ENCODE measurements at places on chromosomes 6 and 20.

- DNase-seq, result no peak
These were observed 176.1 kb downstream of the ID4 start for GRCh38 chr6:20013066-20013861.

DNA sequence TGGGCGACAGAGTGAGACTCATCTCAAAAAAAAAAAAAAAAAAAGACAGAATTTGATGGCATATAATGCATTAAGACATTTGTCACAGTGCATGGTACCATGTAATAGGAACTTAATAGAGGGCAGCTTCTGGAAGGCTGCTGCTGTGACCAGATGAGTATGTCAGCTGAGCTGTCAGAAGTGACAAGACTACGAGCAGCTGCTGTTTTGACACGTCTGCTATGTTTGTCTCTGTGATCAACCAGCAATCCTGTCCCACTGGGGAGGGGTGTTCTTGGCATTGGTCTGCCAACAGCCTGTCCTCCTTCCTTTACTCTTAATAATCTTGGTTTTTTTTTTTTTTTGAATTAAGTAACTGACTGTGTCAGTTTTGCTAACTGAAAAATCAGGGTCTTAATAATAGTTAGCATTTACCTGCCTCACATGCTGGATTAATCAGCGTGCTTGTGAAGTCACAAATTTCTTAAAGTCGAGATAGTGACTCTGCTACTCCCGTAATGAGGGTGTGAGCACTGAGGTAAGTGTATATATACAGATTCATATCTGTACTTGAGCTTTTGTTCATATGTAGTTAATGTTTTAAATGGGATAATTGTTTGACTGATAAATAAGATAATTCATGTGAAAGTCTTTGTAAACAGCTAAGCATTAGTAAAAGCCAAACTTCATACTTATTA lies 152.4 kb downstream of the BMP2 start:
- no peak for DNase-seq

- DNase-seq, result no peak
These were observed 71.3 kb downstream of the DZANK1 start for GRCh38 chr20:18395544-18395943.

DNA sequence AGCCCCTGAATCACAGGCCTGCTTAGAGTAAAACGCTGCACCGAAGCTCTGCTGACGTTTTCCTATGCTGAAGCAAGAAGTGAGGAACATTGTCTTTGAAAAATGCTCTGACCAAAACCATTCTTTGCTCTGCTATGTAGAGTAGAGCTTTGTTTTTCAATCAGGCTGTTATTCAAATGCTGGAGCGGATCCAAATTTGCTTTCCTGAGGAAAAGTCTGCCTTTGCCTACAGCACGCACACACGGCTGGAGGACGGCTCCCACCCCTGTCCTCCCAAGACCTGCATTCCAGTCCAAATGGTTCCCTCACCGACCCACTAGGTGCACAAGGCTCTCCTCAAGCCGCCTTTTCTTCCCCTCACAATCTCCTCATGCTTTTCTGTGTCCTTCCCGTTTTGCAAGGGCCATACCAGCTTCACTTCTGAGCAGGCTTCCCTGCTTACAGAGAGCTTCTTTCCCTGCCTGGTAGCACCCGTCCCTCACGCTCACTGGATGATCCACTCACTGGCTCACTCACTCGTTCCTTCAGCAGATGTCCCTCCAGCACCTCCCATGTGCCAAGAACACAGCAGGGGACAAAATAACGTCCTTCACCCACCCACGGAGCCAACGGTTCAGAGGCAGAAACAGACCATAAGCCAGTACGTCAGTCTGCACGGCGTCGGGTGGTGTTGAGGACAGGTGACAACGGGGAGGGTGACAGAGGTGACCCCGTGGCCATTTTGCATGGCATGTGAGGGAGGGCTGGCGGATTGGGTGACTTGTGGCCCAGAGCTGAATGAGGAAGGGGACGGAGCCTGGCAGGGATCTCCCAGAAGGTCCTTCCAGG lies 137.9 kb upstream of the NEDD9 start:
- no peak for DNase-seq

DNA sequence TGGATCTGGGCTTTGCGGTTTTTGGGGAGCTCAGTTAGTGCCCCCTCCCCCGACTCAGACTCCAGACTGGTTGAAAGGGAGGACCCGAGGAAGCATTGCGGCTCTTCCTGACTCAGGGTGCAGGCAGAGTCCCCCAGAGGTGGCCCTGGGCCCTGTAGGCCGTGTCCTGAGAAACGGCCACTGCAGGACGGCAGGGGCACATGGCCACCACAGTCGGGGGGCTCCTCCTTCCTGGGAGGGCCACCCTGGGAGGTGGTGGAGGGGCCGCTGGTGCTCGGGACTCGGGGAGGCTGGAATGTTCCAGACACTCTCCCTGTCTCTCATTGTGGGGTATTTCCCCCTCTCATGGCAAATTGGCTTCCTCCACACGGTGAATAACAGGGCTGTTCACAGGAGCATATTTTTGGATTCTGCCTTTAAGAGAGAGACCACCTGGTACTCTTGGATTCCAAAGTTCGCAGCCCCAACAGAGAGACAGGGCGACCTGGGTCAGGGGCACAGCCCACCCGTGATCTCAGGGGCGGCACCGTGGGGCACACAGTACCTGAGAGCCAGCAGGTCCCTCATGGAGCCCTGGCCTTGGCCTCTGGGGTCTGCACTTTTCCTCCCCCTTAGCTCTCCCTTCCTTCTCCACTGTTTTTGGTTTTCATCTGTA lies 35.7 kb downstream of the FRMD1 start:
- DNase-seq, result no peak

GRCh38 chr6:152969688-152970418 lies 13.0 kb downstream of the FBXO5 start:
- no peak for DNase-seq

DNA sequence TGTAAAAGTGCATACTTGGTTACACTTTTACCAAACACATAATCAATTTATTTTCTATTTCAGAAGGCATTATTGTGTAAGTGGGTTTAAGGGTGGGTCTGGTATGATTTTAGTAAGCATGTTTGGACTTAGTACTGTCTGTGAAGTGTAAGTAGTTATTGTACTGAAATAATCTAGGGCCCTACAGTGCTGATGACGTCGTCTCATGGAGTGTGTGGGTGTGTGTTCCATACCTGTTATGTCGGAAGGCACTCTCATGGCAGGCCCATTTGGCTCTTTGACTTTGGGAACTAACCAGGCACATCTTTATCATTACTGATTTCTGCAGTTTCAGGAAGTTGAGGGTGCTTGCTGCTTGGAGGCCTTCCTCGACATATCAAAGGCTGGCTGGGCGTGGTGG lies 155.1 kb downstream of the SASH1 start:
- DNase-seq, result no peak

DNA sequence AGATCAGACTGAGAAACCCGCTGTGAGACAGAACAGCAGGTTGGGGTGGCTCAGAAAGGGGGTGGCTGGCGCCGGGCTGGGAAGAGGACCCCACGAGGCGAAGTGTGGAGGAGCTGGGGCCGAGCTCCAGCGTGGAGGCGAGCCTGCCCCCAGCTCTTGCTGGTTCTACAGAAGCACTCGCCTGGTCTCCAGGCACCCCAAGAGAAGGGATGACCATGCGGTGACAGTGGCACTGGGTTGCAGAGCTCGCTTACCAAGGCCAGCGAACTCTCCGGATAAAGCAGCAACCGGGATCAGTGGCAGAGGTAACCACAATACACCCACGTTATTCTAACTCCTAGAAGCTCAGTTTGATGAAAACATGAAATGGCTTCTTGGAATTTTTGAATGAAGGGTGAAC lies 26.5 kb downstream of the THBS2 start:
- no peak for DNase-seq

DNA sequence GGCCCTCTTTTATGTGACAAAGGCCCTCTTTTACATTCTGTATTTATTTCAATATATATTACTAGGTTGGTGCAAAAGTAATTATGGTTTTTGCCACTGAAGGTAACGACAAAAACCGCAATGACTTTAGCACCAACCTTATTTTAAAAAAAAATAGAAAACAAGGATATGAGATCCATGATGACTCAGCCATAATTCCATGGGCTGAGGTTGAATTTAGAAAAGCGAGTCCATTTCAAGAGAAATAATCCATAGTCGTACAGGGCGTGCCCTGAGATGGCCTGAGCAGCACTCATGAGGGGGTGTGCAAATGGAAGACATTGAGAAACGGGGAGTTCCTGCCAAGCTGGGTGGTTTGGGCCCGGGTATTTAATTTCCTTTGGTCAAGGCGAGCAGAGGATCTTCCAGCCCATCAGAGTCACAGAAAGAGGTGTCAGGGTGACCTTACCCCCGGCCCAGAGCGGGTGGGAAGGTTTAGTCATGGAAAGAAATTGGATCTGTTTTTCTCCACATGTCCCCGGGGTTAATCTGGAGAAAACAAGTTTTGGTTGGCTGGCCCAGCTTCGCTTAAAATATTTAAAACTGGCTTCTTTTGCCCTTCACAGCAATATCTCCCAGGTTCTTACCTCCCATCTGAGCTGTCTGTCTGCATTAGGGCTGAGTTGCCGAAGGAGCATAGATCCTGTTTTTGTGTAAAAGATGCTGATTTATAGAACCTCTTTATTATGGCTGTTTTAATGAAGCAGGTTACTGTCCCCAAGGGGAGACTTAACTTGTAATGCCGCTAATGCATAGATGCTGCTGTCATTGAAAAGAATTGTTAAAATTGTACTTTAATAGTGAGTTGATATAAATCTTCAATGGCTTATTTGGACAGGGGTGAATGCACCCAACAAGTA lies 255.6 kb downstream of the PREX1 start:
- no peak for DNase-seq

DNA sequence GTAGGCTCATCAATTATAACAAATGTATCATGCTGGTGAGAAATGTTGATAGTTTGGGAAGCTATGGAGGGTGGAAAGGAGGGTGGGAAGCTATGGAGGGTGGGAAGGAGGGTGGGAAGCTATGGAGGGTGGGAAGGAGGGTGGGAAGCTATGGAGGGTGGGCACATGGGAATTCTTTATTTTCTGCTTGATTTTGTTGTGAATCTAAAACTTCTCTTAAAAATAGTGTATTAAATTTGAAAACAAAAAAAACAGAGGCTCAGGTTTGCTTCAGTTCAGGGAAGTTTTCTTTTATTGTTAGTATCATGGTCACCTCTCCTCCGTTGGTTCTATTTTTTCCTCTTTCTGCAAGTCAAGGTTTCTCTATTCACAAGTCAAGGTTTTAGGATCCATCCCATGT lies 106.4 kb downstream of the SOD2 start:
- no peak for DNase-seq

DNA sequence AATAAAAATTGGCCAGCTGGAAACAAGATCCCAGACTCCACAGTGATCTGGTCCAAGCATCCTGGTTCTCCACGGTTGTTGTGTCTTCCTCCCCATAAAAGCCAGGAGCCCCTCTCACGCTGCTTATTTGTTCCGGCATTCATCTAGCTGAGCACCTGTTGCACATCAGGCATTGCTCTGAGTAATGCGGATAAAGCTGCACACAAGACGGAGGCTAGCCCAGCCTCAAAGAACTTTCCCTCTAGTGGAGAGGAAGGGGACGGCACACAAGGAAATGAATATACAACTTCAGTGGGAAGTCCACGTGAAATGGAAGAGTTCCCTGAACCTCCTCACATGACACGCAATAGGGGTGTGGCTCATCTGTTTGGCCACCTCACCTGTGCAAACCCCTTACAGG lies 30.3 kb upstream of the NXT1 start:
- DNase-seq, result no peak

DNA sequence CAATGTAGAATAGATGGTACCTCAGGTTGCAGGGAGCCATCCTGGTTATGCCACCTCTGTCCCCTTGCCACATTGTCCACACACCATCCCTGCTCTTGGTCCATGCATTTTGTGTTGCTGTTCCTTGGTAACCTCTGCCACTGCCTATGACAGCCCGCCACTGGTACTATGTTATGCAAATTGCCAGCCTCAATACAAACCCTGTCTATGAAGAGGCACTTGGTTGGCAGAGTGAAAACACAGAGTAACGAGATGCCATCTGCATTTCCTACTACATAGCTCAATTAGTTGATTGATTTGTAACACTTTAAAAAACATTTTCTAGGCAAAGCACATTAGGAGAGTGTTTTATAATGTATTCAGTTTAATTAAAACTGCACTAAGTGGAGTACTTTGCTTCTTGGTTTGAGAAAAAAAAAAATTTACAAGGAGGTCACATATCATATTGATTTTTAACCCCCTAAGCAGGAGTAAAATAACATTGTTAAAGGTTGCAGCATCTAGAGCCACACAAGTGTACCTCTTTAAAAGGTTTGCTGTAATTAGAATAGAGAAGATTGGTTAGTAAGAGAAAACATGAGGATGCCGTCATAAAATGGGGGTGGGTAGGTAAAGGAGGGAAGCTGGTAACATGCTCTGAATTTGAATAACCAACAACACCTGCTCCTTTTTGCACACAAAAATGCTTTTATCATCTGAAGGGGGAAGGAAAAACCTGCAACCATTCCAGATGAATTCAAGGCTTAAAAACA lies 817.1 kb downstream of the KIF16B start:
- DNase-seq, result no peak

GRCh38 chr6:109877028-109878004 lies 100.8 kb upstream of the GPR6 start:
- DNase-seq, result no peak

DNA sequence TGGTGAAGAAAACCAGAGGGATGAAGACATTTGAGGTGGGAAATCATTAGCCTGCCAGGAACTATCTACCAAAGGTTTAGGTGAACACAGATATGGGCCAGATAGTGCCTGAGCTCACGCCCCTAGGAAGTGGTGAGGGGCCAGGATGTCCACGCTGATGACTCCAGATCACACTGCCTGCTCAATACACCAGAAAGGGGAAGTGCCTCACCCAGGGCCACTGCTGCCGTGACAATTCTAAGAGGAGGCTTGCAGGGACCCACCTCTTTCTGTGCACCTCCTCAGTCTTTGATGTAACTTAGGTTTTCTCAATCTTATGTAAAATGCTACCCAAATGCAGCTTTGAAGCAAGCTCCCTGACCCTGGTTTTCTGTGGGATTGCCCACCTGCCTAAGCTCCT lies 5.4 kb upstream of the RAB44 start:
- DNase-seq, result no peak

DNA sequence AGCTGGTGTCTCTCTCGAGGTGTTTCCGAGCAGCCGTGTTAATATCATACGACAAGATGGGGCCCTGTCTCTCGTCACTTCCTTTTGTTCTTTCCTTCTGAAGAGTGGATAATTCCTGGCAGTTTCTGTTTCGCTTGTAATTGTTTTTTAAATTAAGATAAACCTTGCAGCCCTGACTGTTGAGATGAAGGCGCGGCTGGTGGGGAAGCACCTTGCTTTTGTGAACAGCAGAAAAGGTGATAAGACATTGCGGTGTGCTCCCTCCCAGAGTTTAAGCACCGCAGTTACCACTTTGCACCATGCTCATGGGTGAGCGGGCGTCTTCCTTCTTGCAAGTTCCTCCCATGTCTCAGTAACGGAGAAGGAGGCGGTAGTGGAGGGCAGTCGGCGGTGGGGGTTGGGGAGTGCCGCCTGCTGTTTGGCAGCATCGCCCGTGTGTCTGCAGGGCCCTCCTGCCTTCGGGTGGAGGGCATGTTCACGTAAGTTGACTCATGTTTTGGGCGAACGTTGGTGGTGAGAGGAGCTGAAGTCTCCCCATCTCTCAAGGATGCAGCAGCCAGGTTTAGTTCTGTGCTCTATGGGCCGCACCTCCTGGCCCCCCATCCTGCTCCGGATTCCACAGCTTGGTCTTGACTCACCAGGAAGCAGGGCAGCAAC lies 345.9 kb downstream of the TAF4 start:
- DNase-seq, result no peak
